ENCODE measurements at places on chromosomes 16 and 17.

GRCh38 chr17:75517297-75517865, 1.1 kb downstream of the TSEN54 start:
- DNase-seq: peak; percentile 28

DNA sequence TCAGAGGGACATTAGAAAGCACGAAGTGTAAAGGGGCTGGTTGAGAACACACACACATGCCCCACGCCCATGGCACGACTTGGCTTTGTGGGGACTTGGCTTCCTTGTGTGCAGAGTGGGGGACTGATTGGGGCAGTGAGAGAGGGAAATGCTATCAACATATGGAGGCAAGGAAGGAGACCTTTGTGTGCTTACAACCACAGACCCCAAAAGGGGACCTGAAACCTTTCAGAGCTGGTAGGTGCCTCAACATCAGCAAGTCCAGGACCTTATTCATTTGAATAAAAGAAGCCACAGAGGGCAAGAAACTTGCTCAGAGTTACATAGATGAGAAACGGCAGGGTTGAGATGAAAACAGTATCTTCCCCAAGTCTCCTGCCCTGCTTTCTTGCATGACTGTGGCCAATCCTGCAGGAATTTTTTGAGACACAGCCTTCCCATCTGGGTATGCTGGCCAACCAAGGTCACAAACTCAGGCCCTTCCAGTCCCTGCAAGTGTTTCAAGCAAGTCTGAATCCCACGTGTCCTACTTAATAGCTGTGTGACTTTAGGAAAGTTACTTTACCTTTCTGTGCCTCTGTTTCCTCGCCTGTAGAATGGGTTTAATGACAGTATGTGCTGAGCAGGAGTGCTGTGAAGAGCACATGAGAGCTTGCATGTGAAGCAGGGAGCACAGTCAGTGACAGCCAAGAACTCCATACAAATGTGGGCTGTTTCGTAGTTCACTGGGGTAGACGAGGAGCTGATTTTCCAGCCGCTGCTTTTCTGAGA, 26.2 kb downstream of the C16orf78 start:
- DNase-seq: no peak

DNA sequence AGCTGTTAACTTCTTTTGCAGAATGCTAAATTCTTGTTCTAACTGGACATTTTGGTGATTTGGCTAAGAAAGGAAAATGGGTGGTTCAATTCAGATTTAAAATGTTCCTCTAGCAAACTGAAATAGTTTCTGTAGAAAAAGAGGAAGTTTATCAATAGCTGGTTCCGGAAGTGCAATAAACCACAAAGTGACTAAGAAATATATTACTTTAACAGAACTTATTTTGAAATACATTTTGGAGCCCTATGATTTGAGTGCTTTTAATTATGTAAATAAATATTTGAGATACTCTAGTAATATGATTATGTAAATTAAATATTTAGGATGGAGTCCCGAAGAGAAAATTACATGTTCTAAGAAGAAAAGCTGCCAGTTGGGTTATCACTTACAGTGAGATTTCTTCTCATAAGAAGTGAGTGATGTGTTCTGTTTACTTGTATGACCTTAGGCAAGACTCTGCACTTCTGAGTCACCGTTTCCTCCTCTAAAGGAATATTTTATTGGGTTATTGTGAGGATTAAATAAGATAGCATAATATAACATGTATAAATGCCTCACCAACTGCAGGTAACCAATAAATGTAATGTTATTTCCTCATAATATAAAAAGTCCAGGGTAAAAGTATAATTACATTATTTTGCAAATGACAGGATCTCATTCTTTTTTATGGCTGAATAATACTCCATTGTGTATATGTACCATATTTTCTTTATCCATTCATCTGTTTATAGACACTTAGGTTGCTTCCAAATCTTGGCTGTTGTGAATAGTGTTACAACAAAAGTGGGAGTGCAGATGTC, at the start of gene EVI2B:
TSS of gene EVI2B (minus strand) at position 73 of the 800 bp plus-strand sequence. CDS start 8,445 bp downstream, outside the sequence.
- peak; percentile 93 for DNase-seq

GRCh38 chr16:51648526-51648925, 497.5 kb upstream of the SALL1 start:
- peak; percentile 3 for DNase-seq

GRCh38 chr16:23826528-23827045, 9.2 kb upstream of the PRKCB start:
- DNase-seq: no peak

DNA sequence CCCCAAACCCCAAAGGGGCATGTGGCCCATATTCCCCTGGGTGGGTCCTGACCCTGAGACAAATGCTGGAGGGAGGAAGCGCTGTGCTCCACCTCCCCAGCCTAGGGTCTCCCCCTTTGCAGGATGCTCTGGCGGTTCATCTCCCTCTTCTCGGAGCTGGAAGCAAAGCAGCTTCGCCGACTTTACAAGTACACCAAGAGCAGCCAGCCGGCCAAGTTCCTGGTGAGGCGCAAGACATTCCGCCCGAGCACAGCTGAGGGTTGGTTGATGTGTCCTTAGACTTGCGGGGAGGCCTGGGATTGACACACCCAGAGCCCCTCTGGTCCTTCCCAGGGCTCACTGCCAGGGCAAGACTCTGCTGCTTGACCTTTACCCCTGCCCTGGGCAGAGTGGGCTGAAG, 4.3 kb downstream of the CHCT1 start:
- DNase-seq: no peak

- DNase-seq: no peak
Measured at GRCh38 chr16:694863-695354, 4.7 kb upstream of the WDR24 start.

DNA sequence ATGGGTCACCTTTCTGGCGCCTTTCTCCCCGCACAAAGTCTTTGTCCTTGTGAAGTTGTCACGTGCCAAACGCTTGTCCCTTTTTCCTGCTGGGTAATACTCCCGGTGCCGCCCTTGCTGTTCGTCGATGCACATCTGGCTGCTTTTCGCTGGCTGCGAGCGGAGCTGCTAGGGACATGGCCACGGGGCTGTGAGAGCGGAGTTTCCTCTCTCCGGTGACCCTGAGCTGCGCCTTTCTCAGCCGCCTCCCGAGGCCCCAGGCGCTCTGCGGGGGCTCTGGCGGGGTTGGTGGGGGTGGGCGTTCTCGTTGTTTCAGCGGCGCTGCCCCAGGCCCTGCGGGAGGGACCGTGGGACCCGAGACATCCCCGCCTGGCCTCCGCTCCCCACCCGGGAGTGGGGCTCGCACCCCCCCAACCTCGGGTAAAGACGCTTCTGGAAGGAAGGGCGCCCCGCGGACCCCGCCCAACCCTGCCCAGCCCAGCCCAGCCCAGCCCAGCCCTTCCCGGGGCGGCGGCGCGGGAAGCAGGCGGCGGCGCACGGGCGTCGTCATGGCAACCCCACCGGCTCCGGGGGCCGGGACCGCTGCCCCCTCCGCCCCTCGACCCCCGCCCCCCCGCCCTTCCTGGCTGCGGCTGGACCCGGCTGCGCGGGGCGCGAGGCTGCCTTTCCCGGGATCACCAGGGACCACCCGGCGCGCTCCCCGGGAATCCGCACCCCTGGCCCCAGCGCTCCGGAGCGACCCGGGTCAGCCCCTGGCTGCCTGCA, 12.3 kb downstream of the CHMP6 start:
- no peak for DNase-seq

DNA sequence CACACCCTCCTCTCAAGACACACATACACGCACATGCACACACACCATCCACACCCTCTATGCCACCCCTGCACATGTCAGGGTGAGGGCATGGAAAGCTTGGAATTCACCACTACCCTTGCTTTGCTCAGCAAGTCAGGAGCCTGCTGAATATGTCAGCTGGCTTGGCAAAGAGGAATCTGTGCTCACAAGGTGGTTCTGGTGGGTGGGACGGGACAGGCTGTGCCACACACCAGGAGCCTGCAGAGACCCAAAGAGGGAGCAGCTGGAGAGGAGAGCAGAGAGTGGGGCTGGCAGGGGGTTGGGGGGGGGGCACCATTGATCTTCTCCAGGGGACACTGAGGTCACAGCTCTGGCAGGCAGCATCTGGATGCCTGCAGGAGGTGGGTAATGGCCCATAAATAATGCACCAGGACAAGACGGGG, 48.7 kb upstream of the NDRG4 start:
- DNase-seq: no peak

DNA sequence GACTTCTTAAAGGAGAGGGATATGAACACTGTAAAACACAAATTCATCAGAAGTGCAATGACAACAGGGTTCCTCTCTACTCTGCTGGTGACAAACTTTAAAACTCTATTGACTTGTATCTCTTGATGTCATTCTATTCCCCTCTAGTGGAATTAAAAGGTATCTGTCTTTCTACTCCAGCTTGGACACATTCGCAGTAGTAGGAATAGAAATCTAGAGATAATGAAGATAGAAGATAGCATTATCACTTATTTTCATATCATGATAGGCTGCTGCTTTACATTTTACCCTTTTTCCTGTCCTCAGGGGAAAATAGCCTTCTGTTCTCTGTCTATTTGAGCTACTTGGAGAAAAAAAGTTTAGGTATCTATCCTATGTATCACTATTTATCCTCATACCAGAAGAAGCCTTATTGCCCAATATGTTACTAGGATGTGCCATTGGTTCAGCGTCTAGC, 209.6 kb upstream of the CACNG5 start:
- peak; percentile 69 for DNase-seq

GRCh38 chr17:61209525-61209924, 190.1 kb upstream of the TBX2 start:
- DNase-seq: no peak

GRCh38 chr16:85303354-85303883, 191.1 kb upstream of the CIBAR2 start:
- no peak for DNase-seq

- peak; percentile 96 for DNase-seq
Measured at GRCh38 chr17:76497979-76498875, 3.0 kb downstream of the RHBDF2 start.

GRCh38 chr17:49990921-49991320, 4.1 kb downstream of the DLX3 start:
- no peak for DNase-seq

DNA sequence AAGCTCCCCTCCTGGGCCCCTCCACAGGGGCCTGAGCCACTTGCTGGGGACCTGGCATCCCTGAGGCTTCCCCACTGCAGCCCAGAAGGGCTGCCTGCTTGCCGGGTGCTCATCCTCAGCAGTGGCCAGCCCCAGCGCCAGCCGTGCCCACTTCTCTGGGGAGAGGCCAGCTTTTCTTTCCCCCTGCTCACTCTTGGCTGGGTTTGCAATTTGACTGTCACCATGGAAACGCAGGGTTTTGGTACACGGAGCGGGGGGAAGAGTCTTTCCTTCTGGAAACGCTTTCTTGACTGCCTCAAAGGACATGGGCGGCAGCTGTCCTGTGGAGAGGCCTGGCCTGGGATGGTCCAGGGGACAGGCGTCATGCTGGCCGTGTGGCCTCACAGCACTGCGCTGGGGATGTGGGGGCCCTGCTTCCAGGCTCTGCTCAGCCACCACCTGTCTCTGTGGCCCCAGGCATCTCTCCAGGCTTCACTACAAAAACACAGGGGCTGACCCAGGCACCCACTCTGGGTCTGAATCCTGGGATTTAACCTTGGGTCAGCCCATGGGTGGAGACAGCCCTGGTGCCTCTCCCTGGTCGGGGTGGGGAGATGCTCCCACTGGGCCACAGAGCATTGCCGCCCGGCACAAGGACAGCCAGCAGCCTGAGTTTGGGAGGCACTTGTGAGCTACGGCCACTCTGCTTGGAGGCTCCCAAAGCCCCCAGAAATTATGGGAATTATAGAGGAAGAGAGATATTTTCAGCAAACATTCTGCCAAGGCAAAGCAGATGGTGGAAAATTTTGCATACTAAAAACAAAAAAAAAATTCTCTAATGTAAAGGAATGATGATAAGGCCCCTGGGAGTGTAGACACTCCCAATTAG, 45.9 kb upstream of the DOC2B start:
- DNase-seq: no peak

DNA sequence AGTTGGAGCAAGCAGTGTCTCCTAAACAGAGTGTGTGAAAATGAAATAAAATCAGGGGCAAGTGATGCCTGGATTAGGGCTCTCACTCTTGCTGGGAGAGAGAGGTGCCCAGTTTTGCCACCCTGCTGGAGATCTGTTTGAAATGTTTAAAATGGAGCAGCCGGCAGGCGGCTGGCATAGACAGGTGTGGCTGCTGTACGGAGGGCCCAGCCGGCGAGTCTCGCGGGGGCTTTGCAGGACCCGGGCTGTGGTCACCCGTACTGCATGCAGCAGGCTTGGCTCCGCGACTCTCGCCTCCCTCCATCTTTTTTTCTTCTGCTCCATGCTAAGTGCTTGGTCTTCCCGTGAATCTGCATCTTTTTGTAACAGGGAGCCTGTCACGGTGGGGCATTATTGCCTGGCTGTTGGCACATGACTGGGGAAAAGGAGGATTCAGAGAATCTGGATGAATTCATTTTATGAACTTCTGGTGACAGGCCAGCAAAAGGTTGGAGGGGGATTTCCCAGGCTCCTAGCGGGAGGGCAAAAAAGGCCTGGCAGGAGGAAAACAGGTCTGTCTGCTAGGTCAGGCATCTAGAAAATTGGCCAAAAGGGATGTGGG, 1.8 kb downstream of the ZNRF1 start:
- DNase-seq: peak; percentile 51

GRCh38 chr16:63458846-63459245, 1422.6 kb upstream of the CDH8 start:
- no peak for DNase-seq

GRCh38 chr16:86319585-86320236, 190.6 kb upstream of the FOXF1 start:
- DNase-seq: peak; percentile 21

- no peak for DNase-seq
Measured at GRCh38 chr17:32671896-32672295, 185.1 kb downstream of the CDK5R1 start.

DNA sequence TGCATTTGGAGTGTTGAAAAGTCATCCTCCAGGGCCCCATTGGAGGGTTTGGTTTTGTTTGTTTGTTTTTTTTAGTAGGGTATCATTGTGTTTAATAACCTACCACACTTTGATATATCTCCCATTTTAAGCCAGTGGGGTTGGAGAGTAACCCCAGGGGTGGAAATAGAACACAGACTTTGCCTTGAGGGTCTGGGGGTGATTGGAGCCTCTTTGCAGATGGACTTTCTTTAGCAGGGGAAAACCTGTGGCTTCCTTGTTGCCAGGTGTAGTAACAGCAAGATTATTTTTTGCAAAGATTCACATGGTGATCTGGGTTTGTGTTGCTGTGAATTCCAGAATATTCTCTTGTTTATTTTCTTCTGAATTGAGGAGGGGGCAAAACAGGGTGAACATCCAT, 1.5 kb downstream of the ABCC1 start:
- no peak for DNase-seq

DNA sequence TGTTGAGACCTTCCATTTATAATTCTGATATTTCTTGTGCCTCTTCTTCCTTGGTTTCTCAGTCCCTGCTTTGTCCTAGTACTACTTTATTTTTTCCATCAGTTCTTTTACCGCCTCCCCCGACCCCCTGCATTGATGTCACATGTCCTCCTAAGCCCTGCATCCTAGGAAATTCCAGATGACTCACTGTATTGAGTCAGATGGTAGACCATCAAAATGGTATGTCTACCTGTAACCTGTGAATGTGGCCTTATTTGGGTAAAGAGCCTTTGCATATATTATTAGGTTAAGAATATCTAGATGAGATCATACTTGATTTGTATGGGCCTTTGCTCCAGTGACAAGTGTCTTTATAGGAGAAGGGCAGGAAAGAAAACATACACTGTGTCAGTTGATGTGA, 515.3 kb upstream of the CA10 start:
- no peak for DNase-seq

Data from ELR (cell line).